ENCODE measurements at places on chromosomes 11 and 22. TPM values are rescaled to one million over a fixed set of nuclear protein-coding genes. Genes with fewer than 3 reads are reported as not detected.

SERPING1 gene
- not detected for total RNA-seq

JAML gene
- total RNA-seq, result not detected

INPP5J gene
- total RNA-seq, result 1.3 TPM

PRODH gene
- total RNA-seq, result 0.11 TPM

LRRC74B gene
- not detected for total RNA-seq

PGA5 gene
- total RNA-seq, result not detected

CNTF gene
- total RNA-seq, result 1.8 TPM

ENTHD1 gene
- total RNA-seq, result not detected

TTC28 gene
- total RNA-seq, result 21.0 TPM

KIRREL3 gene
- 2.4 TPM for total RNA-seq

DNA sequence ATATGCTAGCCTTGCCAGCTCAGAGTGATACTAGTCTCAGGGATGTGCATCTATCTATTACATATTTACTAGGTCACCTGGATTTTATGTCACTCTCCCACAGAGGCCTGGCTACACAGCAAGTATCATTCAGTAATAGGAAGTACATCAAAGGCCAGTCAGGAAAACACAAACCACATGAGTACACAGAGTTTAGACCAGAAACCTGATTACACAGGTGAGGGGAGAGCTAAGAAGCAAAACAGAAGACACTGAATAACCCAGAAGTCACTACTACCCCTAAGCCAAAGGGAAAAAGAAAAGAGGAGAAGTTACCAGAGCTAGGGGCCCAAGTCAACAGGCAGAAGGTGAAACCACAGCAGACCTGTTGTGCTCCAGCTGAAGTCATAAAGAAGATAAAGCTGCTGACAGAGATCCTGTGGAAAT is 13.3 kb downstream of the LPXN start:
- no peak for DNase-seq

- no peak for DNase-seq
Observed at GRCh38 chr11:19697721-19698121, 14.9 kb upstream of the NAV2 start.

DNA sequence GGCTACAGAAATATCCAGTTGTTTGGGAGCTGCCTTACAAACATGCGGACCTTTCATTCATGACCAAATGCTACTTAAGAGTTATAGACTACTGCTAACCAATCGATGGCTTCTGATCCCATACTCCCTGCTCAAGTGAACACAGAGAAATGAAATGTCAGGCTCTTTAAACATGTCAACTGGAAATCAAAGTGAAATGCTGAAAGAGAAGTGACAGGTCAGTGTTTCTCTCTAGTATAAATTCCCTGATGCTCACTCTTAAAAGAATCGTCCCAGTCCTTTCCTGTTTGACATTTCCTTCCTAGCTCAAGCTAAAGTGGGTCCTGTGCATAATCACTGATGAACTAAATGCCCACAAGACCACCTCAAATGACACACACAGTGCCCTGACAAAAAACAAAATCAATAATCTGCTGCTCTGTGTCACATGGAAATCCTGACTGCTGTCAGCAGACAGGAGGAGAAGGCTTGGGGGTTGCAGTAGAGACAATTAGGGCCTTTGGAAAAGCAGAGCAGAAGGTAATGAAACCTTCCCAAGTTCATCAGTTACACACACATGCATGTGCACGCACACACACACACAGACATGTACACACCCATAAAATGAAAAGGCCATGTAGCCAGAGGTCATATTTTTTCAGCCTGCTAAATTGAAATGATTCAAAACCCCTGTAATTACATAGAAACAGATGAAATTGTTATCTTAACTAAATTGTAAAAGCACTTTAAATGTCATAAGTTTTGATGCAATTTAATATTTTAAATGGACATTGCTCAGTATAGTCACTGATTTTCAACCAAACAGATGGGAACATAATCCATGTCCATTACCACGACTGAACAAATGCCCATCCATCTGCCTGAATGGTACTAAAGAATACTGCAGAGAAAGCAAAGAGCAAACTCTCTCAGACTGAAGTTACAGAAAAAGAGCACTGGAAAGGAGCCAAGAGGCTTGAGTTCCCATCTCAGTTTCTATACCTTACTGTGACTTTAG is 330.7 kb downstream of the TTC28 start:
- DNase-seq, result no peak

- DNase-seq, result no peak
Observed at GRCh38 chr11:76368490-76368889, 12.4 kb downstream of the THAP12 start.

DNA sequence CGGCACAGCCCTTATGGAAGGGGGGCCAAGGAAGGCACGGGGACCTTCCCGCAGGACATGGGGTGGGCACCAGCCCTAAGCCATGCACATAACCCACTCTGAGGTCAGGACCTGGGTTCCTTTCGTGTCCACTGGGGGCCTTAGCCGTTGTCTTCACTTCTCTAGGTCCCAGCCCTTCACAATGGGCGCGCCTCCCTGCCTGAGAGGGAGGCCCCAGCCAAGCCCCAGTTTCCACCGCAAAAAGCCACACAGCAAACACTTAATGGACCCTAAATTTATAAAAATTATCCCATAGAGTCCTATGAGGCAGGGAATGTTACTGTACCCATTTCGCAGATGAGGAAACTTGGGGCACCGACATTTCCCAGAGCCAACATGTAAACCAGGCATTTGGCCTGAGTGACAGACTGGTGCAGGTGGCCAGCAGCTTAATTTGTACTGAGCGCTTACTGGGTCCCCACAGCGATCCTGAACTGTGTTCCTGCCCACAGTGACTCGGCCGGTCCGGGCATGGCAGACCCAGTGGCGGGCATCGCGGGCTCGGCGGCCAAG is 1.2 kb downstream of the GAS2L1 start:
- no peak for DNase-seq

DNA sequence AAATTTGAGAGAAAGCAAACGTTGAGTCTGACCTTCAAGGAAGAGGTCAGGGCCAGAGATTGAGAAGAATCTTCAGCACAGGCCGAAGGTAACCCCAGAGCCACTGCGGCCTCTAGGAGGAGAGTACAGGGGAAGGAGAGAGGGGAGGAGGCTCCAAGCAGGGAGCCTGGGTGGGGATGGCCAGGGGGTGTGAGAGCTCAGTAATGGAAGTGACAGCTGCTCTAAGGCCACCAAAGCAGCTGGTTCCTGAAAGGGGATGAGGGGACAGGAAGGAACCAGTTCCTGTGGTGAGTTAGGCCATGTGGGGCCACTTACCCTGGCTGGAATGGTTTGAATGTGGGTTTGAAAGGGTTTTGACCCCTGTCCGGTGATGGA is 46.1 kb downstream of the PISD start:
- no peak for DNase-seq

DNA sequence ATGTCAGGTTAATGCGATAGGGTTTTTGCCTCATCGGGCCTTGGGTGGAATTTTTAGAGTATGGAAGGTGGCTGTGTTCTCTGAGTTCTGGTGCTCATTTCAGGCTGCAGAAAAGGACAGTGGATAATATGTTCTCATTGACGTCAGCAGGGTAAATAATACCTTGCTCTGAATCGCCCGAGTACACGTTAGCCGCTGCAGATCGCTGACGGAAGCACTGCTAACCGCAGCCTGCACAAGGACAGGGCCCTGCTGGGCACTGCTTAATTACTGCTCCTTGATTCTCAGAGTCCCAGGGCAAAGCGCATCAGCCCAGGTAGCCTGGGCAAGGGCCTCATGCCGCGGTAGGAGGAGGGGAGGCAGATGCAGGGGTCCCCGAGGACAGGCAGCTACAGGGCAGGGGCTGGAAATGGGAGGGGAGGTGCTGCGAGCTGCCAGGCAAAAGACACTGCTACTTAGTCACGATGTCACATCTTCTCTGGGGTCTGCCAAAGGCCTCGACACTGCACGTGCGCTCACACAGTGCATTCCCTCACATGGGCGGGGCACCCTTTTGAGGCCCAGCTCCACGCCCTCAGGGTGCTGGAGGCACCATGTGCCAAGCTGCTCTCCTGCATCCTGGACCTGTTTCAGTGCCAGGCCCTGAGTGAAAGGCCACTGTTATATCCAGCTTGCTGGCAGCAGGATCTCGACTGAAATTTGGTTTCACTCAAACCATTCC is 35.2 kb downstream of the PPP2R1B start:
- no peak for DNase-seq

DNA sequence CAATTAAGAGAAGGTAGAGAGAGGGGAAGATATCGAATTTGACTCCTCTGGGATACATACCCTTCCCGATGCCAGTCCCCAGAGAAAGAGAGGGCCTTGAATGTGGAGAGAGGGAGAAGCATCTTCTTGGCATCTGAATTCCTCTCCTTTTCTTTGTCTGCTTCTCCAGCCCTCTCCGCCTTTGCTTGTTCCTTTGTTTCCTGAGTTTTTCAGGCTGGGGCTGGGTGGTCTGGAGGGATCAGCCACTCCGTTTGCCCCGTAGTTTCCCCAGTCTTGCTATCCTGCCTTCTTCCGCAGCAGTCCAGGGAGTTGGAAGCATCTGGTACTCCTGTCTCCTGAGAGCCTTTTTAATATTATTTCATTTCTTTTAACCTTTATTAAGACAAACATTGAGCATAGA is 107.1 kb upstream of the CADM1 start:
- no peak for DNase-seq

DNA sequence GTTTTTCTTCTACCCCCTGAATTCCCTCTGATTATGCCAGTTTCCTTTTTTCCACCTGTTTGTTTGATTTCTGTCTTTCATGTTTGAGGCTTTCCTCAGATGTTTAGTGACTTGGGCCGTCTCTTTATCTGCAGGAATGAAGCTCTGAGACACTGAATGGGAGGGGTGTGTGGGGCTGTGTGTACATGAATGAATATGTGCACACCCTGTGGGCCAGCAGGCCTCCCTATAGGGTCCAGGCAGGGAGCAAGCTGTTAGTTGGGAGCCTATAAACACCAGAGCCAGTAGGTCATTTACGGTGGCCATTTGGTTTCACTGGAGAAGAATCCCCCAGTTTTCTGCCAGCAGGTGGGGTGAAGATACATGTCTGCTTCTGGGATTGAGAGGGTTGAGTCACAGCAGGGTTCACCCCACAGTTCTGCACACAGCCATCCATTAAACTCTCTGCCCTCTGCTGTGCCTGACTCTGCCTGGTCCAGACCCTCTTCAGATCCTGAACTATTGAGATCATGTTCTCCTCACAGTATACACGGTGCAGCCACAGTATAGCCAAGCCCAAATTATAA is 34.8 kb downstream of the BARX2 start:
- DNase-seq, result no peak

GRCh38 chr11:88590361-88590760 is 252.8 kb upstream of the CTSC start:
- peak; percentile 24 for DNase-seq

GRCh38 chr11:62770778-62771143 is 435 bp upstream of the TAF6L start:
- DNase-seq, result no peak

DNA sequence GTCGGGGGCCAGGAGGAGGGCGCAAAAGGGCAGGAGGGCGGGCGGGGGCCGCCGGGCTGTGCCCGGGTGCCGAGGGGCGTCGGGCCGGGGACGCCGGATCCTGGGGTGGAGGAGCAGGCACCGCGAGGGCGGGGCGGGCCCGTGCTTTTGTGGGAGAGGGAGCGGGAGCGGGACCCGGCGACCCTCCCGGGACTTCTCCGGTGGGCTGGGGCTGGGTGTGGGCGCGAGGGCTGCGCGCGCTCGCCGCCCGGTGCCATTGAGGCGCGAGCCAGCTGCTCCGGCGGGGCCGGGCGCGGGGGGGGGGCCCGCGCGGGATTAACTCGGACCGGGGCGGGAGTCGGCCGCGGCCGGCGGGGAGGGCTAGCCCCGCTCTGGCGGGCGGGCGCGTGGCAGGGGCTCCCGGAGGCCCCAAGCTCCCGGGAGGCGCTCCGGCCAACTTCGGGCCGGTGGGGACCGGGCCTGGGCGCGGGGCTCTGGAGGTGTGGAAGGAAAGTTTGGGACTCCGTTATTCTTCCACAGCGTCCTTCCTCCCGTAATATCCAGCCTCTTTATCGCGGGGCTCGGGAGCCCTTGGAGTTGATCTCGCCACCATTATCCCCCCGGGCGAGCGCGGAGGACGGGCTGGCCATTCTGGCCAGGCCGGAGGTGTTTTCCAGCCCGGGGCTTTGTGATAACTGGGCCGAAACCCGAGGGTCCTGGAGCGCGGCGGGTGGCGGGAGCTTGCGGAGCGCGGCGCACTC is 936 bp downstream of the CECR2 start:
- peak; percentile 29 for DNase-seq

GRCh38 chr11:36452236-36452940 is 57.7 kb downstream of the TRAF6 start:
- peak; percentile 81 for DNase-seq

DNA sequence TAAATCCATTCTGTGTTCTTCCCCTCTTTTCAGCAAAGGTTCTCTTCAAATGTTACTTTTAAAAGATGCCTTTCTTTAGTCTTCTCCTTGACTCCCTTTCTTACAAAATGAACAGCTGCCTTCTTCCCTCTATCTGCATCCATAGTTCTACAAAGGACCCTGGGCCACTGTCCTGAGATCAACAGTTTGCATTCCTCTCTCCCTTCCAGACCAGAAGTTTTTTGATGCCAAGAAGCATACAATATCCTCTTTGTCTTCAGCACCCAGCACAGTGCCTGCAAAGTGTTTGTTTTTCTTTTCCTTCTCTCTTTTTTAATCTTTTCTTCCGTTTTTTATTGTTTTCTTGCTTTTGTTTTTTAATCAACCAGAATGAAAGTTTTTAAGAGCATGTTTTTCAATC is 183.5 kb upstream of the SNX19 start:
- DNase-seq, result no peak
